ENCODE measurements at places on chromosomes 12 and 14.
A peak's percentile ranks its signal among the peaks of the same experiment; 100 is the strongest.

DNA sequence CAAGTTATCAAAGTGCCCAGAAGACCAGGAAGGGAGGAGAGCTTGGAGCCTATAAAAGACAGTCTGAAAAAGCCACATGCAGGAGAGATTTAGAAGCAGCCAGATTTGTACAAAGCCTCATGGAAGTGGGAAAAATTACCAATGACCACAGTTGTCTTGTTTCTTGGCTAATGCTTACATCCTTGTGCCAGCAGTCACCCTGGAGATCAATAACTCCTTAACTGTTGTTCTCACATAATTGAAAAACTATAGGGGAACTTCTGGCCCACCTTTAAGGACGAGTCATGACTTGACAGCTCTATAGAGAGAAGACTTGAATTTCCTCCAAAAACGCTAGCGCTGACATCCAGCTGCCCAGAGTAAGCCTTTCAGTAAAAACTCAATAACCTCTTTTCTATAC, 313.1 kb downstream of the GALC start:
- DNase-seq, result no peak

DNA sequence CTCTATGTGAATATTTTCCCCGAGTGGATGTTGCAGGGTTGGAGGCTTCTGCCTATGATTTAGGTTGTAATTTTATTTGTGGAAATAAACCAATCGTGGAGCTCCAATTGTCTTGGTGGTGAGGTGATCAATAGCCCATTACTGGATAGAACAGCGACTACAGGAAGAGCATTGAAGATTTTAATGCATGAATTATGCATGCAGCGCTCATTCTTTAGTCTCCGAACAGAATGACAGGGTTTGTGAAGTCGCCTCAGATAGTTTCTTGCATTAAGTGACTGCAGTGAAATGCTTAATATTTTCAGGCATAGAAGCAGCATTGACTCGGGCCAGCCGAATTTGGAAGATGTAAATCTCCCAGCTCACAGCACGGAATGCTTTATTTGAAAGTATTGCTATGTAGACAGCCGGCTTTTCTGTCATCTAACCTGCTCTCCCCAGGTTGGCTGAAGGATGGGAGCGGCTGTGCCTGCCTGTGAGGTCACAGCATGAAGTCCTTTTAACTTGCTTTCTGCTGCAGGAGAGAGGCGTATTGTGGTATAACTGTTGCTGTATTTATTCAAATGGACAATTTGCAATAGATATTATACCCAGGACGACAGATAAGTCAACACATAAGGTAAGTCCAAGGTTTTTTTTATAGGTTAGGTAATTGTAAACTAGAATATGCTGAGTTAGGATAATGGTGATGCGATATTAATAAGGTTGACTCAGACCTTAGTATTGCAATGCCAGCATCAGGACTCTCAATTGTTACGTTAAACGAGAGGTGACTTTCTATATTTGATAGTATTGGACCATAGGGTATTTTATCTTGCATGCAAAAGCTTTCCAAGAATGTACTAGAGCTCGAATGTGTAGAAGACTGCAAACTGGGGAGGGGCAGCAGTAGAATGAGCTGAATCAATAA, 135.7 kb downstream of the CNTN1 start:
- DNase-seq, result no peak

DNA sequence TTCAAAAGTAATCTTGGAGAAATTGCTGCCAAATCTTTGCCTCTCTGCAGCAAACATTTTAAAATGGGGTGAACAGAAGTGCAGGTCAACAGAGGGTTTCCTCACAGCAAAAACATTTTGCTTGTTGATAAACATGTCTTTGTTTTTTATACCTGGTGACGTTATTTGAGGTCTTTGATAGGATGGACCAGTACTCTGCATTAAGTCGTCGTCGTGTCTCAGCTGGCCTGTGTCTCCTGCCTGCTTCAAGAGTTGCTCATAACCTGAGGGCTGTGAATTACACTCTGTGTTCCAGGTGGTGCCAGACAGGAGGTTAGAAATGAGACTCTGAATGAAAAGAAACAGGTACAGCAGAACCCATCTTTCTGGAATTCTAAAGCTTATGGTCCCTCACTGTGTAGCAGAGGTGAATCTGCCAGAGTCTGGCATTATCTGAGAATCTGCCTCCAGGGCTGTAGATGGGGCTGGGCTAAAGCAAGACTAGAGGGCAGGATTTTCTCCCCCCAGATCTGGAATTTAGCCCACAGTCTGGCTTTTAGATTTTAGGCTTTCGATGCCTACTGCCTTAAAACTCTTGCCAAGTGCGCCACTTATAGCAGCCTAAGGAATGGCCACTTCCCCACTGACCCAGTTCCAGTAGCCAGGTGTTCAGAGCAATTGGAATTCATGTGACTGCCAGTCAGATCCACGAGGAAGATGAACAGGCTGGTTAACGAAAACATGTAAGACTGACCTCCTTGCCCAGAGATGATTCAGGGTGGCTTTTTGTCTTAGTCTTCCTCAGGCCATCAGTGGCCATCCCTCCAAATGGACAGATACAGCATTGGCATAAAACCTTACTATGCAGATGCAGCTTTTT, 161.2 kb downstream of the PRKCH start:
- DNase-seq, result no peak

DNA sequence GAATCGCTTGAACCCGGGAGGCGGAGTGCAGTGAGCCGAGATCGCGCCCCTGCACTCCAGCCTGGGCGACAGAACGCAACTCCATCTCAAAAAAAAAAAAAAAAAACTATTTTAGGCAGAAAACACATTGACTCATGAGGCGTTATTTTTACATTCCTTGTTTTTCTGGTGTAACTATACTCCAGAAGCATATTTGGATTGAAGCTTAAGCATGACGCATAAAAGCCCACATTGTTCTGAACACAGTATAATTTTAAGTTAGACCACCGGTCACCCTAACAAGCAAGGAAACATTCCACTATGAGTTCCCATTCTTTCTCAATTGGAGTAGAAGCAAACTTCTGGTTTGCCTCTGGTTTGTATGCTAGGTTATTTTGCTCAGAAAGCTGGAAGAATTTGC, 173.0 kb downstream of the MYRFL start:
- no peak for DNase-seq

GRCh38 chr14:32201193-32201815, 541 bp upstream of the RNU6-7 start:
- DNase-seq, result peak; percentile 78

DNA sequence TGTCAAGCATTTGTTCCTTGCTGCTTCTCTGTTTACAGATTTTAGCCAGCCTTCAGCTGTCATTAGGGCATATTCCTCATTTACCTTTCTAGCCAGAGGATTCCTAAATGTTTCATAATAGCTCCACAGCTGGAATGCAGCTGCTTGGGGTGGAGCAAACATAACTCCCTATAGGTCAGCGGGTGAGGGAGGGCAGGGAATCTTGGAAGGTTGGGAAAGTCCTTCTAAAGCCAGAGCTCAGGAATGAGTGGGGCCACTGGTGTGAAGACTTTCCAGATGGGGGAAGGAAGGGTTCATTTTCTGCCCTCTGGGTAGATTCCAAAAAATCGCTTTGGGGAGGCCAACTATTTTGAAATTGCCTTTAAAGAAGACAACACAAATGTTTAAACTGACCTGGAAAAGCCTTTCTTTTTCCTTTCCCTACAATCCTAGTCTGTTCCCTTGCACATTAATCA, 16.3 kb upstream of the IRF2BPL start:
- peak; percentile 61 for DNase-seq

GRCh38 chr12:3755898-3756297, 3.0 kb upstream of the CRACR2A start:
- DNase-seq, result no peak

DNA sequence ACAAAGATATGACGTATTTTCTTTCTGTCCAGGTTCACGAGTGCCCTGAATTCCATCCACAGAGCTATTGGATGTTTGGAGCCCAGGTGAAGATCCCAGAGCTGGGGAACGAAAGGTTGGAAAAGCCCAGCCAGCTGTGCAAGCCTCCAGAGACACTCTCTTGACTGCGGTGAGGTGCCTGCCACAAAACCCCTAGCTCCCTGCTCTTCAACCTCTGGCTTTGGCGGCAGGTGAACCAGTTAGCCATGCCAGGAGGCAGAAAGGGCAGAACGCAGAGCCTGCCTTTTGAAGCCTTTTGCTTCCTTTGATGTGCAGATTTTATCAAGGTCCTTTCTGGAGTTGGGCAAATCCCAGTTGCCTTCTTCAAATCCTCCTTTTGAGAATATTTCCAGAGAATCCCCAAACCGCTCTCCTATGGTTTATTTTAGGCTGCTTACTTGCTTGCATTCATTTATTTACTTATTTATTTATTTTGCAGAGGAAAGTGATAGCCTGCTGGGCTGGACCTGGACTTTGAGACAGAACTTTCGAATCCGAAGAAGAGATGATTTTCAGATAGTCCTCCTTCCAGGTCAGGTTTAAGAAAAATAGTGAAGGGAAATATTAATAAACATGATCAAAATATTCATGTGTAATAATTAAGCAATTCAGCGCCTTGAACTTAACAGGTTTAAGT, 411.2 kb upstream of the TBX3 start:
- no peak for DNase-seq

GRCh38 chr12:90888316-90888715, 66.7 kb downstream of the CCER1 start:
- no peak for DNase-seq

DNA sequence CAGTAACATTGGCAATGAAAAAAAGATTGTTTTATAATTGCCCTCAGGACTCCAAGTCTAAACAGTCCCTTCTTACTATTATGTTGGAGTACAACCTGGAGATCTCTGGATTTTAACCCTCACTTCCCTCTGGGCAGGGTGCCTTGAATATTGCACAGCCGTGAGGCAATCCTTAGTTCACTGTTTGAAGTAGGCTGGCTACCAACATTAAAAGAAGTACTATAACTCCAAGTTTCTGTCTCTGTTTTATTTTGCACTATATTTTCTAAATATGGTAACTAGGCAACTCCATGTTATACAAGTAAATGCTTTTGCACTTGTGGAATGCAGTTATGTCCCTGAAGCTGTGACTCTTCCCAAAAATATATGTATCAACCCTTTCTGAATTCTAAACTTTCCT, 490.7 kb downstream of the EGLN3 start:
- DNase-seq, result no peak

- no peak for DNase-seq
Observed at GRCh38 chr12:5582018-5582417, 150.1 kb downstream of the NTF3 start.

- DNase-seq, result no peak
Observed at GRCh38 chr12:121828826-121829225, 25.0 kb downstream of the SETD1B start.

- no peak for DNase-seq
Observed at GRCh38 chr12:77087427-77087826, 22.1 kb upstream of the E2F7 start.

GRCh38 chr14:44446965-44447364, 60.1 kb downstream of the FSCB start:
- DNase-seq, result no peak

GRCh38 chr14:52267501-52268278, at the start of gene PTGDR:
PTGDR (plus strand) TSS chr14:52267698; CDS start chr14:52267815, 117 bp downstream.
- DNase-seq, result no peak
